ENCODE measurements at places on chromosomes 3 and 15. TPM values are rescaled to one million over a fixed set of nuclear protein-coding genes. Genes with fewer than 3 reads are reported as not detected.

Gene GPR62
- total RNA-seq, result 0.20 TPM

Gene SLC6A1
- not detected for total RNA-seq

Gene GHSR
- not detected for total RNA-seq

Gene TERB2
- total RNA-seq, result not detected

Gene EPB42
- total RNA-seq, result not detected

Gene RYR3
- not detected for total RNA-seq

Gene CASR
- not detected for total RNA-seq

Gene KLHL6
- 12.3 TPM for total RNA-seq

Gene GPR15
- total RNA-seq, result not detected

Gene IP6K1
- total RNA-seq, result 36.9 TPM

Gene THOC7
- total RNA-seq, result 54.8 TPM

Gene NANOGP8
- 0.20 TPM for total RNA-seq

Gene CELSR3
- 0.39 TPM for total RNA-seq

Gene IGDCC3
- not detected for total RNA-seq

Measured in mammary microvascular endothelial cell (primary cell).